ENCODE measurements at places on chromosomes 7 and 10. TPM values are rescaled to one million over a fixed set of nuclear protein-coding genes. Genes with fewer than 3 reads are reported as not detected.
A peak's percentile ranks its signal among the peaks of the same experiment; 100 is the strongest.

Gene BTRC
- 16.6 TPM for total RNA-seq

Gene GCK
- total RNA-seq: 0.82 TPM

Gene AEBP1
- total RNA-seq: 21.1 TPM

Gene CARD11
- total RNA-seq: 135 TPM

Gene SLC18A3
- not detected for total RNA-seq

- no peak for DNase-seq
Observed at GRCh38 chr10:16947069-16947468, 129.8 kb upstream of the RSU1 start.

GRCh38 chr7:142338633-142339501 lies 81.0 kb upstream of the PRSS58 start:
- no peak for DNase-seq

DNA sequence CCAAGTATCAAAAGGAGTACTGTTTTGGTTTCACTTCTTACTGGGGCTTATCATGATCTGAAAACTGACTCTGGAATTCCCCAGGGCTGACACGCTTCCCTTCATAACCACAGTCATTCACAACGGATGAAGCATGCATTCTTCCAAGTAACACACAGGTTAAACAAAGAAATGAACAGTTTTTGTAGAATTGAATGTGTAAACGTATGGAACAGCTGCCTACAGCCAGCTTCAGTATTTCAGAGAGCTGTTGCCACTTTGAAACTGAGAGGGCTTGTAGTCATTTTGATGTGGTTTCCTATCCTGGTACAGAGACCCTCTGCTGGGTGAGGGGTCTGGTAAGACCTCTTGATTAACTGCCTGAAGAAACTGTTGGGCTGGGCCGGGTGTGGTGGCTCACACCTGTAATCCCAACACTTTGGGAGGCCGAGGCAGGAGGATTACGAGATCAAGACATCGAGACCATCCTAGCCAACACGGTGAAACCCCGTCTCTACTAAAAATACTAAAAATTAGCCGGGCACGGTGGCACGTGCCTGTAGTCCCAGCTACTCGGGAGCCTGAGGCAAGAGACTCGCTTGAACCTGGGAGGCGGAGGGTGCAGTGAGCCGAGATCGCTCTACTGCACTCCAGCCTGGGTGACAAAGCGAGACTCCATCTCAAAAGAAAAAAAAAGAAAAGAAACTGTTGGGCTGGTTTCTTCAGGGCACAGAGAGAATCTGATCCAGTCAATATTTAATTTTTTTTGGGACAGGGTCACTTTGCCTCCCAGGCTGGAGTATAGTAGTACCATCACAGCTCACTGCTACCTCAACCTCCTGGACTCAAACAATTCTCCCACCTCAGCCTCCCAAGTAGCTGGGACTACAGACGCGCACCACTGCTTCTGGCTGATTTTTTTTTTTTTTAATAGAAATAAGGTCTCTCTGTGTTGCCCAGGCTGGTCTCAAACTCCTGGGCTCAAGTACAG lies 4.7 kb downstream of the NFE2L3 start:
- DNase-seq: peak; percentile 42

DNA sequence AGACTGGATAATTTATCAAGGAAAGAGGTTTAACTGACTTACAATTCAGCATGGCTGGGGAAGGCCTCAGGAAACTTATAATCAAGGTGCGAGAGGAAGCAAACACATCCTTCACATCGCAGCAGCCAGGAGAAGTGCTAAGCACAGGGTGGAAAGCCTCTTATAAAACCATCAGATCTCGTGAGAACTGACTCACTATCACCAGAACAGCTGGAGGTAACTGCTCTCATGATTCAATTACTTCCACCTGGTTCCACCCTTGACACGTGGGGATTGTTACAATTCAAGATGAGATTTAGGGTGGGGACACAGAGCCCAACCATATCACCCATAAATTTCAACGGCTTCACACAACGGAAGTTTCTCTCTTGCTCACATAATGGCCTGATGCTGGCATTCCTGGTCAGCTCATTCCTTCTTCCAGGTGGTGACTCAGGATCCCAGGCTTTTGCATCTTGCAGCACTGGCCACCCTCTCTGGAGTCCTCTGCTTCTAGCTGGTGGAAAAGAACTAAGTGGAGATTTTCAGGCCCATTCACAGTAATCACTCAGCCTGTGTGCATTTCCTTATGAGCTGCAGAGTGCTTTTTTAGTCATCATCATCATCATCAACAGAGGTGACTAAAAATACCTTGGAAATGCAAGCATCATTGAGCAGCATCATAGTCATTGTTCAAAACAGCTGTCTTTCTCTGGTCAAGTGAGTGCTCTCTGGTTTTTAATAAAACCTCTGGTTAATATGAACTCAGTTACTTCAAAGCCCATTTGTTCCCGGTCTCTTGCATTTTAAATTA lies 308.1 kb downstream of the SFMBT2 start:
- DNase-seq: no peak
